ENCODE measurements at places on chromosomes 7 and 10.

- DNase-seq, result no peak
Observed at GRCh38 chr10:49168171-49168540, 20.0 kb downstream of the TMEM273 start.

GRCh38 chr10:88059190-88059589, 195.8 kb downstream of the PTEN start:
- no peak for DNase-seq

DNA sequence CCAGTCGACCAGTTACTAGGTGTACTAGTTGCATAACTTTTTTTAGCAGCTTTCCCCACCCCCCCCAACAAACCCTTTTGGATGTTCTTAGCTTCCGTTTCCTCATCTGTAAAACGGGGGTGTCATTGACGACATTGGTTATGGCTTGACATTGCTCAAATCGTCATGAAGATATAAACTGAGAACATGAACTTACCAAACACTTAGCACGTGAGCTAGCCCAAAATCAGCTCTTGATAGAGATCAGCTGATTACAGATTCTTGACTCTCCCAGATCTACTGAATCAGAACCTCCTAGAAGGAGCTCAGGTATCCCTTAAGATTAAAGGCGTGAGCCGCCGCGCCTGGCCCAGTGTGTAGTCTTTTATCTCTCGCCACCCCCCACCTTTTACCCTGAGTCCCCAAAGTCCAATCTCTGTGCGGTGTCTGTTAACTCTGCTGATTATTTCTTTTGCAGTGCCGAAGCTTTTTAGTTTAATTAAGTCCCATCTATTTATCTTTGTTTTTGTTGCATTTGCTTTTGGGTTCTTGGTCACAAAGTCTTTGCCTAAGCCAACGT, 1.0 kb upstream of the GNA12 start:
- no peak for DNase-seq

DNA sequence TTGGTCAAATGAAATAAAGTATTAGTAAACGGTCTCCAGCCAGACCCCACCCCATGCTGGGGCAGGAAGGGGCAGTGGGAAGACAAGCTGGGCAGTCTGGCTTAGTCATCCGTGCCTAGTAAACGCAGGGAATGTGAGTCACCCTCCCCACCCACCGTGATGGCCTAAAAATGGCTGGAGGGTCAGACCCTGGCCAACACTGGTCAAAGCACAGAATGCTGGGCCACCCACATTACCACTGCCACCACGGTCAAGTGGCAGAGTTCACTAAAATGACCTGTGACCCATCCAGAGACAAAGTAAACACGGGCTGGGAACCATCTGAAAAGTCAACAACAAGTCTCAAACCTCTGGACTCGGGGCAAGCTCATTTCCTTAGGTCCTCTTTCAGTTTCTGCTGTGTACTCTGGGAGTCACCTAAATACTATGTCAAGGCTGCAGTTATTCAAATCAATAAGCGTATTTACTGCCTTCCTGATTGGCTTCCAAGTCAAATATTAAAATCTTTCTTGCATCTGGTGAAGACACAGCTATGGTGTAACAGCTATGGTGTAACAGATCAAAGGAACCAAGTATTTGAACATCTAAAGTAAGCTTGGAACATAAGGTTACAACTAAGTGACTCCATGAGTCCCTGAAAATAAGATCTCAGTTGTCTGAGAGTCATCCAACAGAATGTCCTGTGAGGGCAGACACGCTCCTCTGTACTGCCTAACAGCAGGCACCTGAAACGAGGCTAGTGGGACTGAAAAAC, 3.0 kb downstream of the ZFAND2A start:
- DNase-seq, result no peak

GRCh38 chr7:89943525-89944050, 210.7 kb upstream of the STEAP1 start:
- no peak for DNase-seq

DNA sequence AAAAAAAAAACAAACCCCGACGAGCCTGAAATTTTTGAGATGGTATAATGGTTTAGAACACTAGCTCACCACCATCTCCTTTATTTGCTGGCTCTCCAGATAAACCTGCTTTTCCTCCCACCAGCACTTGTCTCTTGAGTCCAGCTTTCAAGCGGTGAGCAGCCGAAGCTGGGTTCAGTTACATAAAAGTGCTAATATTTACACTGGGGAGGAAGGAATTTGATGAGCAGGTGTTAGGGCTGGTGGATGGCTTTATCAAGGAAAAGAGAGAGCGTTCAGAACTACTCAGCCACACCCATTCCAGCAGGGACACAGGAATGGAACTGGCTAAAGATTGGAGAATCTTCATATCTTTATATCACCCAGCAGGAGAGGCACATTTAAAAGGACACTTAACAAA, 6.6 kb upstream of the CALML3 start:
- DNase-seq, result no peak

DNA sequence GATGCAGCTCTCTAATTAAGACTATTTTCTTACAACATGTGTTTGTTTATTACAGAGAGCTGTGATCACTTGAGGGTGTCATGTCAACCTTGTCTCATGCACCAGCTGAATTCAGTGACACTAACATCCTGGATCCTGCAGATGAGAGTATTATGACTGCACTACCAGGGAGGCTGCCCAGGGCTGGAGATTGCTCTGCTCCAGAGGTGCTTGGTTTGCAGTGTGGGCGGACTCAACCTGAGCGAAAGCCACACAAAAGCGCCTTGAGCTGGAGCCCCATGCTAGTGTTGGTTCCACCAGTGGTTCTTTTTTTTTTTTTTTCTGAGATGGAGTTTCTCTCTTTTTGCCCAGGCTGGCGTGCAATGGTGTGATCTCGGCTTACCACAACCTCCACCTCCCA, 33.8 kb upstream of the ATXN7L1 start:
- DNase-seq, result no peak

DNA sequence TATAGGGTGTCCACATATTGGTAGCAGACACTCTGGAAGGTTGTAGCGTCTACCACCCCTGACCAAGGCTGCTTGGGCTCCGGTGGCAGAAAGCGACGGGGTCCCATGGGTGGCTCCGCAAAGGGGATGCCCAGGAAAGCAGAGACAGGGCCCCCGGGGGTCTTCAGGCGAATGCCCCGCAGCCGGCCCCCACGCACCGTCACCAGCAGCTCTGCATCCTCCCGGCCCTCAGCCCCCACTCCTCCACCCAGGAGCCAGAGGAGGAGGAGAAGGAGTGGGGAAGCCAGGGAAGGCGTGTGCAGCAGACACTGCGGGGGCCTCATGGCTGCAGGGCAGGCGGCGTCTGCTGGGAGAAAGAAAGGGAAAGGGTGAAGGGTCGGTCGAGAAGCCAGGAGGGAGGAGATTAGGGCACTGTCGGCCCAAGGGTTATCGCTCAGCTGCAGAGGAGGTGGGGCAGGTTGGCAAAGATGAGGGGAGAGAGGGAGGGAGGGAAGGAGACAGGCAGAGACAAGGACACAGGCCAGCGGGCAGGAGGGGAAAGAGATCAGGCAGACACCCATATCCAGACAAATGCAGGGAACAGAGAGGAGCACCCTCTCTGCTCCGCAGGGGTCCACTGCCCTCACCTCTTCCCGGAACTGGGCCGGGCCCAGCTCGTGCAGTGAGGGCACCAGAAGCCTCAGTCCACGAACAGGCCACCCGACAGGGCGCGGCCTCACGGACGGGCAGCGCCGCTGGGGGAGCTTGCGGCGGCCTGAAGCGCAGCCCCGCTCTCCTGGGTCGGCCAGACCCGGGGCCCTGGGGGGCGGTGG, 1.6 kb downstream of the ACHE start:
- peak; percentile 34 for DNase-seq

- no peak for DNase-seq
Observed at GRCh38 chr10:5625992-5626777, 40.2 kb downstream of the ASB13 start.

GRCh38 chr7:78232806-78233205, 434.2 kb downstream of the PHTF2 start:
- no peak for DNase-seq

DNA sequence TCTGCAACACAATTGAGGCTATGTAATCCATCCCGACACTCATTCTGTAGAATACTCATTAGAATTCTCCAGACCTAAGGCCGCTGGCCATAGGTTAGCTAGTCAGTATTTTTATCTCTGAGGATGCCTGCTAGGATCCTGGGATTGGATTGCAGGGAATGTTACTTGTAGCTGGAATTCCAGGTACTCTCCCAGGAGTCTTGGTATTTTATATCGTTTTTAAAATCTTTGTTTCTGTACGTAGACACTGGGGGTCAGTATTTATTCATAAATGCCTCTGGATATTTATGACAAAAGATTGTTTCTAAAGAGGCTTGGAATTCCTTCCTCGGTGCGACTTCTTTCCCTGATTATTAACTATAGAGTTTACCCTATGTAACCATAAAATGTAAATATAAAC, 40.1 kb downstream of the BPGM start:
- peak; percentile 32 for DNase-seq

DNA sequence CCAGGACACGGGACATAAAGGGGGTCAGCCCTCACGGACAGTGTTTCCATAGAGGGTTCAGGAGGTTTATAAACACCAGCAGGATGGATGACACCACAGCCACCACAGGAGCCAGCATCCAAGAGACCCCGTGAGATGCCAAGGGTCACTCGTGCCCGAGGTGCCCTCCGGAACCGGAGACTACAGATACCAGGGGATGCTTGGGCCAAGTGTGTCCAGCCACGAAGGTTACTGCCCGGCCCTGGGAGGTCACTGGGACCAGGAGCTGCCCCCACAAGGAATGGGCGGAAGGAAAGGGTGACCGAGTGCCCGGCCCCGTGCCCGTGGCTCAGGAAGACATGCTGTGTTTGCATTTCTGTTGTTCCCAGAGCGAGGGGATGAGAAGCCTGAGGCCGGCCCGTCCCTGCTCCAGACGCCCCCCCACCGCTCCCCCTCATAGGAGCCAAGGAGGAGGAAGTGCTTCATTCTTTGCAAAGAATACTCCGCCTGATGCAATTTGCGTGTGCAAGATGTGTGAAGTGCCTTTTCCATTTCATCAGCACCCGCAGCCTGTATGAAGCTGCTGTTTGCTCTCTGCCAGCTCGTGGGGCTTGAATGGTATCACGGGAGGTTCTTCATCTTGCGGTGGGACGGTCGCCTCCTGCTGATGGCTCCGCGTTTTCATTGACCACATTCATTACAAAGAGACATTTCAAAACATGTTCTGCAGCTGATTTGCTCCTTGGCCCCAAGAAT, 176.4 kb downstream of the ELFN1 start:
- no peak for DNase-seq
